Hindlimb muscle (tissue), 1 donor: ENCODE measurements at places on chromosomes 2 and 18.

DNA sequence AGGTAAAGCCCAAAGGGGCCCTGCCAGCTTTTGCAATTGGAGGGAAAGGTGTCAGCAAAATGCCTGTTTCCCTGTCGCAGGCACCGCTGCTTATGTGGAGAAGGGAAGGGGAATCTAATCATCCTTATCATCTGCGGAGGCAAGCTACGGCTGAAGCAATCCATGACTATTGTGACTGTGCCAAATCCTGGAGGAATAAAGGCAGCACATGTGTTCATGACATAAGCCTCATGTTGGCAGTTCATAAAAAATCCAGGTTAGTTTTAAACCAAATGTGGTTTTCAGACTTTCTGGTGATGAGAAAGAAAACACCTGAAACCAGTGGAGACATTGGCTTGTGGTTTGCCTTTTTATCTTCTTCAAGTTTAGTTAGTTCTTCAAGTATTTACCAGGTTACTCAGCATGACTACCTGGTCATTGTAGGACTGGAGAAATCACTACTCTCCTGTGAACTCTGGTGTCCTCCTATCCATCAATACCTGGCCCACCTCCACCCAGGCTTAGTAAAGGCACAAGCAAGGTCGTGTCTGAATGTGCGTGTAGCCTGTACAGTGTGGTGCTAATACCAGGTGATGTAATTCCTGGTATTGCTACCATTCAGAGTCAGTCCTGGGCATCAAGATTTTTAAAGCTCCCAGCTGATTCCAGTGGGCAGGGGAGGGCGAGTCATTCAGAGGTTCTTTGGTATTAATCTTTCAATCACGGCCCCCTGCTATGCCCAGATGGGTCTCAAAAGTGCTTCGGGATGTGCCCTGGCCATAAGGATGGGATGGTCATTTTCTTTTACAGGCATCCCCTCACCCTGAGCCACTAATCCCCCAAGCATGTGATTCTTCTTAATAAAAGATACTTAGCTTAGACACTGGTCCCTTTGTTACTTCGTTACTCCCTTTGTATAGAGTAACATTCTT lies 96.8 kb downstream of the TGFA start:
- no peak for DNase-seq

- no peak for DNase-seq
Observed at GRCh38 chr2:239121600-239122012, 273.7 kb downstream of the TWIST2 start.

- DNase-seq, result no peak
Observed at GRCh38 chr18:64332835-64333234, 183.9 kb upstream of the LINC00305 start.

DNA sequence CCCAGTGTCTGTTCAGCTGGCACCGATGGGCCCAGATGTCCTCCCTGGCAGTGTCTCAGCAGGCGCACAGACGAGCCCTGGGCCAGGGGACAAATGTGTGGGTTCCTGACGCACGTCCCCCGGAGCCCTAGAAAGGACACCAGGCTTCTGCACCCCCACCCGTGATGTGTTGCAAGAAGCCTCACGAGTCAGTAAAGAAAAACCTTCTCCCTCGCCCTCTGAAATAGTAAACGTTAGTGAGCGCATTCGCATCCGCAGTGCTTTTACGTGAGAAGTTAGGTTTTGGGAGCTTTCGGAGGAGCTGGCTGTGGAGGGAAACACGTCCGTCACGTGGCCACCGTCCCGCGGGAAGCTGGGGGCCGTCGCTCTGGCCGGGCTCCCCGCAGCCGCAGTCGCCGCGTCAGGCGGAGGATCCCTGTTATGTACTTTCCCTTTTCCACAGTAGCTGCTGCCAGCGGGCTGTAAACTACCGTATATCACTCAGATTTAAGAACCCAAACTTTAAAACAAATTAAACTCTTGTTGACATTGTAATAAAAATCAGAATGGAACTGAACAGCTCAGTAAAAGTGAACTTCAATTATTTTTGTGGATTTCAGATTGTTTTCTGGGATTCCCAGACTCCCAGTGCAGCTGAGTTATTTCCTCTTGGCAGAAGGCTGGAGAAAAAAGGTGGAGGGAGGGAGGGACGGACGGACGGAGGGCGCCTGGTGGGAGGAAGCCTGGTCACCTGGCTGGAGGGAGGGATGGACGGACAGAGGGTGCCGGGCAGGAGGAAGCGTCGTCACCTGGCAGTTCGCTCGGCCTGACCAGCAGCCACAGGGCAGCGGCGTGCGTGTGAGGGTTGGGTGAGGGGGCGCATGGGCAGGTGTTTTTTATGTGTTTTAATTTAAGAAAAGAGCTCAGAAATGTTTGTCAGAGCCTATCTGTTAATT lies 112.1 kb downstream of the NFATC1 start:
- peak; percentile 93 for DNase-seq

DNA sequence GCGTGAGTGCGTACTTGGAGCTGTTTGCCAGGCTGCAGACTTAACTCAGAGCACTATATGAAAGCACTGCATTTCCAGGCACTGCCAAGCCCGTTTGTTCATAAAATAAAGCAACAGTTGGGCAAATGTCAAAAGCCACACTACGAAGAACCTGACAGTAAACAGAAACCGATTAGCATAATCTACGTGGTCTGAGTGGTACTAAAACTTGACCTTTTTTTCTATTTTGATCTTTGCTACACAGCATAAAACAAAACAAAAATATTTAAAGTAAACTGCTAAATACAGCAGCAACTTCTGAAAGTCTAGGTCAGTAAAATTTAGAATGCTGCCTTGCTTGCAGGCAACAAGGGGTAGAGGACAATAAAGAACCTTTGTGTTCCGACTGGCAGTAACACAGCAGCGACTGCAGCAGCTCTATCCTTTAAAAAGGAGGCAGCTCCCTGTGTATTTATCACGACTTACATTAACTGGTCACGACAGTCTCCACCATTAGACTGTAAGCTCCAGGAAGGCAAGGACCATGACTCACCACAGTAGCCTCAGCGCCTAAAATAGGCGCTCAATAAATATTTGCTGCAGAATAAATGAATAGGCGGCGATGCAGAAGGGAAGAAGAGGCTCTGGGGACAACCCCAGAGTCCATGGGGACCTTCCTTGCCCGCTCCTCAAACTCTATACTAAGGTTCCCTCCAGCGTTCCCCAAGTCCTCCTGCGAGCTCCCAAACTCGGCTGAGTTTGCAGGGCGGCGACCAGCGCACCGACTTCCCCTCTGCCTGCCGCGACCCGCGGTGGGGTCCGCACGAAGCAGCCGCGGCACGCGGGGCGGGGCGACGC lies 902 bp downstream of the SS18 start:
- peak; percentile 15 for DNase-seq

GRCh38 chr2:151862700-151863099 lies 34.5 kb upstream of the ARL5A start:
- no peak for DNase-seq

DNA sequence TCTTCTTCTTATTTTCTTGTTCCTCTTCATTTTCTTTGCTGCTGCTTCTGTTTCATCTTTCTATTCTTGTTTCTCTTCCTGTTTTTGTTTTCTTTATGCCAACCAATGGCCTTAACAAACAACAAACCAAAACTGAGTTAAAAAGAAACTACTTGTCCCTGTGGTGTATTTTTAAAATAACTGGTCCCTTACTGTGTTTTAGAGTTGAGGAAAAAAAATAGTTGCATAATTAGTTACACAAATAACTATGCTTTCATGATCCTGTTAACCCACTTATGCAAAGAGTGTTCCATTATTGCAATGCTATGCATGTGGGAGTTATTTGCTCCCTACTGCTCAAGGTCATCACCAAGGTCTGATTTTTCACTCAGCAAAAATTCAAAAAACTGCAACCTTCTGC lies 39.5 kb upstream of the IMP4 start:
- no peak for DNase-seq

DNA sequence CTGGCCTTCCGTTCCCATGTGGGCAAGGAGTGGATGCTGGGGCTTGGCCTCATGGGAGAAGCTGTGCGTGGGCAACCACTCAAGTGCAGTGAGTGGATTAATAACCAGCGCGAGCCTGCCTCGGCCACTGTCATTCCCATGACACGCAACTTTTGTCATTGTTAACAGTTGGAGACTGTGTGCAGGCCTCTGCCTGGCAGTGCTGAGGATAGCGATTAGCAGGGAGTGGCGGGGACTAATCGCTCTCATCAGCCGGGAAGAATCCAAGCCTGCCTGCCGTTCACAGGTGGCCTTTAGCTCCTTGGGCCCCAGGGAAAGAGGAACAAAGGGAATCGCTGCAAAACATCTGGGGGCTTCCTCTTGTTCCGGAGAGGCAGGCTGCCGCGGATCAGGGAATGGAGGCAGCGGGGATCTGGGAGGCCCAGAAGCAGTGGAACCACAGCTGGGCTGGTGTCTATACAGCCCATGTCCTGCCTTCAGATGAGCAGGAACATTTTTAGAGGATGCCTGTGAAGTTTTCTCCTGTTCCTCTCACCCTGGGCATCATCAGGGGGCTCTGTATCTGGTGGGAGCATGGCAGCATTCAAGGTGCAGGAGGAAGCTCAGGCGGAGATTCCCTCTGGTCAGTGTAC lies 53.8 kb downstream of the CTIF start:
- no peak for DNase-seq

GRCh38 chr2:240646176-240646899 lies 21.1 kb downstream of the GPR35 start:
- DNase-seq, result no peak

GRCh38 chr2:176149939-176150583 lies 1.3 kb upstream of the HOXD4 start:
- no peak for DNase-seq

DNA sequence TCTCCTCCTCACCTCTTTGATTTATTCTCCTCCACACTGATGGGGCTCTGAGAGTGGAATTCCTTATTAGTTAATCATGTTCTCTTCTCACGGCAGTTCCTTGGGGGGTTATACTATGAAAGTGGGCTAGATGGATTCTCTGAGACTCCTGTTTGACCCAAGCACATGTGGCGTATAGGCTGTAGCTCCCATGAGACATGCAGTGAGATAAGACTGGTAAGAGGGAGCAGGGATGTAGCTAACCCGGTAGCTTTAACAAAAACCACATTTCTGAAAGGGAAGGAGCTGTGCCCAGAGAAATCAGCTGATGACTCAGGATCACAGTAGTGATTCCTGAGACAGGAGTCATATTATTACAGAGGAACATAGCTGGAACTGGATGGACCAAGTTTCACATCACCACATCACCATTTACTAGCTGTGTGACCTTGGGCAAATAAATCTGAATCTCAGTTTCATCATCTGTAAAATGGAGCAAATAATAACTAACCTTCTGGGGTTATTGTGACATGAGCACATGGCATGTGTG lies 82.9 kb downstream of the CRIM1 start:
- DNase-seq, result no peak

GRCh38 chr18:2956056-2956455 lies 56.9 kb downstream of the LPIN2 start:
- no peak for DNase-seq

DNA sequence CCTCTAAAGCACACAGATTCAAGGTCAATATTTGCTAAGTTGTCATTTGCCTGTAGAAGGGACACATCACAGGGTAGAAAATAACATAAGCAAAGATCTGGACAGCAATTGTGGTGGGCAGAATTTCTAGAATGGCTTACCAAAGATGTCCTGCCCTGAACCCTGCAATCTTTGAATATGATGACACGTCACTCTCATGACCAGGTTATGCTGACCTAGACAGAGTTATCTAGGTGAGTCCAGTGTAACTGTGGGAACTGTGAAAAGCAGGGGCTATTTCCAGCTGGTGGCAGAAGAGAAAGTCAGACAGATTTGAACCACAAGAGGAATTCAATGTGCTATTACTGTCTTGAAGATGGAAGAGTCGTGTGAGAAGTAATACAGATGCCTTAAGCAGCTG lies 112.3 kb upstream of the CNGA3 start:
- no peak for DNase-seq

DNA sequence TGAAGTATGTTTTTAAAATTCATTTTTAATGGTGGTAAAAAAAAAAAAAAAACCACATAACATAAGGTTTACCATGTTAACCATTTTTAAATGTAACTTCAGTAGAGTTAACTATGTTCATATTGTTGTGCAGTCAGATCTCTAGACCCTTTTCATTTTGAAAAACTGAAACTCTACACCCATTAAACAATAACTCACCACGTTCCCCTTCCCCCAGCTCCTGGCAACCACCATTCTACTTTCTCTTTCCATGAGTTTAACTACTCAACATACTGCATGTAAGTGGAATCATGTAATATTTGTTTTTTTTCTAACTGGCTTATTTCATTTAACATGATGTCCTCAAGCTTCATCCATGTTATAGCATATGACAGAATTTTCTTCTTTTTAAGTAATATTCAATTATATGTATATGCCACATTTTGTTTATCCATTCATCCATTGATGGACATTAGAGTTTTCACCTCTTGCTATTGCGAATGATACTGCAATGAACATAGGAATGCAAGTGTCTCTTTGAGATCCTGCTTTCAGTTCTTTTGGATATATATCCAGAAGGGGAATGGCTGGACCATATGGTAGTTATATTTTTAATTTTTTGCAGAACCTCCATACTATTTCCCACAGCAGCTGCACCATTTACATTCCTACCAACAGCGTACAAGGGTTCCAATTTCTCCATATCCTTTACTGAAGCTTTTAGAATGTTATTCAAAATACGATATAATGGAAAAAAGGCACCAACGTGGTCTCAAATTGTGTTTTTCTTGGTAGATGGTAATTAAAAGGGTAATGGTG lies 91.0 kb downstream of the SPTBN1 start:
- DNase-seq, result no peak

- DNase-seq, result no peak
Observed at GRCh38 chr18:45517181-45517741, 98.0 kb upstream of the SLC14A2 start.

- no peak for DNase-seq
Observed at GRCh38 chr2:129078548-129078947, 759.9 kb upstream of the HS6ST1 start.

- no peak for DNase-seq
Observed at GRCh38 chr2:71715951-71716696, 262.8 kb downstream of the DYSF start.

DNA sequence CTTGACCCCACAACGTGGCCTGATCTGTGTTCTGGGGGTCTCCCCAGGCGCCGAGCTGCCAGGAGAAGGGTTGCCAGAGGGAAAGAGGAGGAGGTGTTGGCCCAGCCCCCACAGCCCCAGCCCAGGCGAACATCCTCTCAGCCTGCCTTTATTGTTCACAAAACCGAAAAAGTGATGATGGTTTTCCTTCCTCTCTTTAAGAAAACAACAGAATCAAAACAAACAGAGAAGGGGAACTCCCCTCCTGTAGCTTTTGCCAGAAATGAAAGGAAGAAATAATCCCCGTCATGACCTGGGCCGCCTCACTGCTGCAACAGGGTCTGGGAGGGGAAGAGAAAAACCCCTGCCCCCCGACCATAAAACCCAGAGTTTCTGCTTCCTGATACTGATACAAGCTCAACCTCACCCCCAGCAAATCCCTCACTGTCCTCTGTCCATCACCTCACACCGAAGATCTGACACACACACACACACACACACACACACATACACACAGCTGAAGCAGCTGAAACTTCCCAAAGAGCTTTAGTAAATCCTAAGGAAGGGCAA lies 52.0 kb downstream of the ZFP36L2 start:
- DNase-seq, result no peak

GRCh38 chr18:49094136-49094535 lies 143.4 kb upstream of the SMAD7 start:
- no peak for DNase-seq

GRCh38 chr18:11998193-11998592 lies 16.9 kb downstream of the IMPA2 start:
- DNase-seq, result peak; percentile 58
